ENCODE measurements at places on chromosomes 3 and 15.

DNA sequence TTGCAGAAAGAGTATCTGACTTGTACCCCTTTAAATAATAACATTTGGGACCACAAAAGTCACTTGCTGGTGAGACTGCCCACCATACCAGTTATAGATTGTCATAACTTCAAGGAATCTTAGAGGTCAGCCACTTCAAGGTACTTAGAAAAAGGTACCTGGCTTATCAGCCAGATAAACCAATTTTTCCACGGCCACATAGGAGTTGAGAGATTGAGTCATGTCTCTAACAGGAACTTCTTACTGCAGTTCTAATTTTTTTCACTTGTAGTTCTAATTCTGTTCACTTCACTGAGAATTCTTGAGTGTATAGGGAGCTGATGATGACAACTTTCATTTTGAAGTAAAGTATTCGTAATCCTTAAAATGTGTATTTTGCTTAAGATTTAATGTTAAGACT lies 317.1 kb upstream of the CBLB start:
- DNase-seq: no peak

DNA sequence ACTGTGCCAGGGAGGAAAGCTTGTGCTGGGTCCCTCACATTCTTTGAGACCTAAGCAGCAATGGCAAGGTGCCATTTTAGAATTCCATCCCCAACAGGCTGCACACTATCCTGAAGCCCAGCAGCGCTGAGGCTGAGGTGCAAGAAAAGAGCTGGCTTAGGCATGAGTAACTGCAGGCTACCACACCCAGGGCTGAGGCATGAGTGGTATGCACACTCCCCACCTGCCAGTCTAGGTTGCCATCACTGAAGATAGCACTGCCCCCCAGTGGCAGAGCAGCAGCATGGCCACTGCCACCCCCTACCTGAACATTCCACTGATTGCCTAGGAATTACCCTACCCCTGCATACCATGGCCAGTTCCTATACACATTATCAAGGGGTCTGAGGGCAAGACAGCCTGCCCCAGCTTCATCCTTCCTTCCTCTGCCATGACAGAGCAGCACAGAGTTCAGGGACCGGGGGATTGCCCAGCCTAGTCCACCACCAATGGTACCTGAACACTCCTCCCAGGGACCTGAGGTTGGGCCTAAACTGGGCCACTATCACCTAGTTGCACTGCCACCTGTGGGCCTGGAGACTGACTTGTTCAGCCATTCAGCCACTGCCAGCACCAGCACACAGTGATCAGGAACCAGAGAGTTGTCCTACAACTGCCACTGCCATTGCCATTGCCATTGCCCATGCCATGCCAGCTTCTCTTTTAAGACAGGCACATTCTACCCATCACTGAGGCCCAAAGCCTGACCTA lies 129.8 kb downstream of the SATB1 start:
- DNase-seq: peak; percentile 82

DNA sequence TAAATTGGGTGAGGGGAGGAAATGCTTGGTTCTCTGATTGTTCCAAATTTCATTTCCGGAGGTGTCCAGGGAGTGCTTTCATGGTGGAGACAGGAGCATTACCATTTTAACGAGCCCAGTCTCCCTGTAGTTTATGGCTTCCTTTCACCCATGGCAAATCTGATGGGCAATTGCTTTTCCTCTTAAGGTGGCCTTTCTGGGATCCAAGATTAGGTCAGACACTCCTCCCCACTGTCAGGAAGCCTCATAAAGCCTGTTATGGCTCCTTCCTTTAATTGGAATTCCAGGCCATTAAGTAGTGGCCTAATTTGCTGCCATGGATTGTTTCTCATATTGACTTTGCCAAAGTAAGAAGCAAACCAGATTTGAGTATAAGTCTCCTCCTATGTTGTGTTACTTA lies 157.8 kb downstream of the PDCD6IP start:
- DNase-seq: no peak

DNA sequence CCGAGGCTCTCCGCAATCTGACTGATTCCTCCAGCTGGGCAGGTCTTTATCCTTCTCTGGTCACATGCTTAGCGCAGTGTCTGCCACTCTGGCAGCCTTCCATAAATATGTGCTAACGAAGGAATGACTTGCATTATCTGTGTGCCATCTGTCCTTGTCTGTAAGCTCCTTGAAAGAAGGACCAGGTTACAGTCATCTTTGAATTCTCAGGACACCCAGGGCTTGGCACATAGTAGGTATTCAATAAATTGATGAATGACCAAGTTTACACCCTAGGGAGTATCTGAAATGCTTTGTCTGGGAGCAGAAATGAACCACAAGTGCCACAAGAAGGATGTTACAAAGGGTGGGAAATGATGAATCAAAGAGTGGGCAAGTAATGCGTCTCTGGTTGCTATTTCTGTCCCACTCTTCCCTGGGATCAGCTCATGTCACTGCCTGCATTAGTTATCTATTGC lies 16.5 kb upstream of the FAM3D start:
- DNase-seq: no peak

- no peak for DNase-seq
Observed at GRCh38 chr15:48433226-48433886, 102.1 kb downstream of the DUT start.

- no peak for DNase-seq
Observed at GRCh38 chr15:70089692-70089971, 8.1 kb downstream of the TLE3 start.

GRCh38 chr15:29613951-29614382 lies 208.3 kb downstream of the TJP1 start:
- DNase-seq: peak; percentile 49

DNA sequence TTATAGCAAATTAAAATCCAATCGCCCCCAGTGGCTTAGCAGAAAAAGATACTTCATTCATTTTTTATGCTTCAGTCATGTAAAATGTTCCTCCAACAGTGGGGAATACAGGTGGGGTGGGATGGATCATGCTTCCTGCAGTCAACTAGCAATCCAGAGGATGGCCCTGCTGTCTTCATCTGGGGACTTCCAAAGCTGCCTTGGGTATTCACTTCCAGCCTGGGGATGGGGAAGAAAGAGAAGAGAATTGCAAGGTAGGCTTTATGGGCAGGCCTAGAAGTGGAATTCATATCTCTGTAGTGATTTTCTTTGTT lies 354.8 kb upstream of the SLCO3A1 start:
- DNase-seq: no peak

DNA sequence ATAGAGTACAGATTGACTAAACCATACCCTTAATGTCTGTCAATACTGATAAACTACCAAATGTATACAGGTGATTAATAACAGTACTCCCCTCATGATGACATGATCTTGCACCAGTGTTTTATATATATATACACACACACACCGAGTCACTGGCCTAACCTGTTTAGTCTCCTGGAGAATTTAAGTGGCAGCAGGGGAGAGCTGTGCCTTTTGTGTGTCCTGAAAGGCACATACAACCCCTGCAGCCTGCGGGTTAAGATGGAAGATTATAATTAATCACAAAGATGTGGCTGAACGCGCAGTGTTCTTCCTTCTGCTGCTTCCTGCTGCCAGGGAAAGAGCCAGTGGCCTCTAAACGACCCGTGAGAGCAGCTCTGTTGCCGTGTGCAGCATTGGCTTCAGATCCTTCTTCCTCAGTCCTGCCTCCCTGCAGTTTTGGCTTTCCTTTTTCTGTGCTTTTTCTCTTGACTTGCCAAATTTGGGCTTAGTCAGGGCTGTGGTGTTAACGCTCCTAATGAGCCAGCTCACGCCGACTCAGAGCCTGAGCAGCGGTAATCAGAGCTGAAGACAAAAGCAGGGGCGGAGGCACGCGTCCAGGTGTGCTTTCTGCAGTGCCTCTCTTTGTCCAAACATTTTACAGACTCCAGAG lies 42.5 kb upstream of the UBE3A start:
- no peak for DNase-seq

GRCh38 chr3:134749174-134749573 lies 45.9 kb upstream of the EPHB1 start:
- no peak for DNase-seq

GRCh38 chr15:83099290-83099689 lies 8.2 kb upstream of the TM6SF1 start:
- no peak for DNase-seq

- no peak for DNase-seq
Observed at GRCh38 chr15:34642247-34642646, 58.8 kb upstream of the GOLGA8B start.
